ENCODE measurements at places on chromosomes 1 and 21.

- DNase-seq, result no peak
Measured at GRCh38 chr1:147292012-147292411, 49.5 kb downstream of the CHD1L start.

DNA sequence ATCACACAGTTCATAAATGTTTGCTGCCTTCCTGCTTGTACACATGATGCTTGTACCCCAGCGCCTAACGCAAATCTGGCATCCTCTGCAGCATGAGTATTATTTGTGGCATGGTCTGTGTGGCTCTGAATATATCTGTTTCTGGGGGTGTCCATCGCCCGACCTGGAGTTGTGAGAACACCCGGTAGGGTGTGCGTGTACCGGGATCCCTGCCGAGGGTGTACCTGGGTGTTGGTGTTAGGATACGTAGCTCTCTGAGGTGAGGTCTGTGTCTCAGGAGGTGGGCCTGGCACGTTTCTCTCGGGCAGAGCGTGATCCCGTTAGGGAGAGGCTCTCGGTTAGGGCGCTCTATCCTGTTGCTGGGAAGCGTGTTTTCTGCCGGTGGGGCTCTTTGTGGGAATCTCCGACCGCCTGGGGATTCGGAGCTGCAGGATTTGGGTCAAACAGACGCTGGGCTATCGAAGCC is 10.4 kb upstream of the CDC20 start:
- no peak for DNase-seq

GRCh38 chr1:212700223-212700891 is 717 bp upstream of the BATF3 start:
- DNase-seq, result no peak

DNA sequence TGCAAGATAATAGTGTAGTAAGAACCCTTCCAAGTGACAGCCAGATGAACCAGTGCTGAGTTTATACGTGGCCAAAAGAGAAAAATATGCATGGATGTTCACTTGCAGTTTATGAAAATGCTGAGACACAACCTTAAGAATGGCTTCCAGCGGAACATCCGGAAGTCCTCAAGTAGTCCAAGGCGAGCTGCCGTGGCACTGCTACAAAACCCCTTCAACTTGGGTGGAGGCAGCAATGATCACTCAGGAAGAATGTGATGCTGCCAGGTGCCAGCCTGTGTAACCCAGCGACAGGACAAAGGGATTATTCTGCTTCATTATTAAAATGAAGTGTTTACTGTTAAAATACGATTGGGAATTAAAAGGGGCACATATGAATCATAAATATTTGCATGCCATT is 179.6 kb downstream of the RUNX1 start:
- DNase-seq, result no peak

DNA sequence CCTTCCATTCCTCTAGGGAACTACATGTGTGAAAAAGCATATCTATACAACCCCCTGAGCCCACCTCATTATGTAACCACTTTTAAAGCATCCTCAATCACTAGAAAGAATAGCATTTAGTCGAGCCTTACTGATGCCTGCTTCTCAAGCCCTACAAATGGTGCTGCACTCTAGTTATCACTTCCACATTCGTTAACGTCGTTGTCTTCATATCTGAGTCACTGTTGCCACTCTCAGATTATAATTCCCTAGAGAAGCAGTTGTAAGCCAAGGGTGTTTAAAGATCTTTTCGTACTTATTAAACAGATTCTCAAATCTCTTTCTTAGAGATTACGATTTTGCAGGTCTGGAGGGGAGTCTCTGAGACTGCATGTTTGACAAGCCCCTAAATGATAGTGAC is 16.5 kb downstream of the ATP1B1 start:
- DNase-seq, result no peak

Measured in H9 (cell line).